ENCODE measurements at places on chromosomes 5 and 9.

- DNase-seq = no peak
Observed at GRCh38 chr9:79334001-79334400, 237.8 kb upstream of the TLE4 start.

DNA sequence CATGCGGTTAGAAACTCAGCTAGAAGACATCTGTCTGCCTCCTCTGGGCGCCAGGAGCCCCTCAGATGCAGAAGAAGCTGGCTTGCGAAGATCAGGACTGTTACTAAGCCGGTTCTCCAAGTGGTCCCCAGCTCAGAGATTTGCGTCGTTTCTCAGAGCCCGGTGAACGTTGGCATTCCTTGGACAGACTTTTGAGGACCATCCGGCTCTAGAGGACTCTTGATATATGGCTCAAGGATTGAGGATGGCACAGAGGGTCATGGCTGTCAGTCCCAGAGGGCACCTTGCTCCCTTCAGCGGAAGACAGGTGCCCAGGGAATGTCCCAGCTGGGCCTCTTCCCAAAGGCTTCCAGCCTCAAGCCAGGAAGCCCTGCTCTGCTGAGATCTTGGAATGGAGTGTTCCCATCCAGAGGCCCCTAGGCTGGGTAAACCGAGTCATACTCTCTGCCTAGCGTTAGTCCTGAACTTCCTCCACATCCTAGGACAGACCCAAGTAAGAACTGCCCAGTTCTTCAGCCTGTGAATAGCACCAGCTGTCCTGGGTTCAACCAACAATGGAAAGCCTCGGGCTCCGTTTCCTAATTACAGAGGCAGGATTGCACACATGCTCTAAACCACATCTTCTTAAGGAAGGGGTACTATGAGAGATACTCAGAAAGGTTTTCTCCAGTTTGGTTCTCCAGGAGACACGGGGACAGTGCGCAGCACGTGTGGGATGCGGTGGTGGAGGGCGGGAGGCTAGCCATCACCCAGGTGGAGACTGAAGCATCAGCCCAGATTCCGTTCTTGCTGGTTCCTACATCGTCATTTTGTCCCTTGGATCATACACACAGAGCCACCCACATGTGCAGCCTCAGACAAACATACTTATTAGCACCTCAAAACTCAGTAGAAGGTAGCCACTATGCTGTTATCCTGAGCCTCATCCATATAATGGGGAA is 51.4 kb downstream of the ZNF354C start:
- no peak for DNase-seq

GRCh38 chr5:125190232-125191087 is 444.0 kb upstream of the ZNF608 start:
- no peak for DNase-seq

DNA sequence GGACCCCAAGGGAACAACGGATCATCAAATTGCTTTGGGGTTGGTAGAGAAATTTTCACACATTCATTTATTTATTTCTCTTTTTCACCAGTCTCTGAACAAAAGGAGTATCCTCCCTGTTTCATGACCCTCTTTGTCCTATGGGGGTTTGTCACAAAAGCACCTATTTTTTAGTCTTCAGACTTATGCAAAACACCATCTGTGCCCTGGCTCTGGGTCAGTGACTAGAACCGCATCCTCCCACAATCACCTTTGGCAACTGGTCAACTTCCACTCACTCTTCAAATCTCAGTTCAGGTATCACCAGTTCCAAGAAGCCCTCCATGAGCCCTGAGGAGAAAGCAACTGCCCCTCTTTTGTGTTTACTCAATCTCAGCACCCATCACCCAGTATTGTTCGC is 395.7 kb downstream of the CDK5RAP2 start:
- no peak for DNase-seq

DNA sequence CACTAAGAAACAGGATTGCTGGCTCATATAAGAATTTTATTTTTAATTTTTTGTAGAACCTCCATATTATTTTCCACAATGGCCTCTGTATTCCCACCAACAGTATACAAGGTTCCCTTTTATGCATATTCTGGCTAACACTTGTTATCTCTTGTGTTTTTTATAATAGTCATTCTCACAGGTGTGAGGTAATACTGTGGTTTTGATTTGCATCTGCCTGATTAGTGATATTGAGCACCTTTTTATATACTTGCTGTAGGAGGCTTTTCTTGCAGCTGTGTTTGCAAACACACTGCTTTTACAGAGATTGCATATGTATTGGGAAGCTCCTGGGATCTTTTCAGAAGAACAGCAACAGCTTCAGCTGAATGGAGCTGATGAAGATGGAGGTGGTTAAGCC is 164.8 kb downstream of the DEPDC1B start:
- no peak for DNase-seq

GRCh38 chr9:3824581-3824980 is 298.8 kb upstream of the RFX3 start:
- no peak for DNase-seq

DNA sequence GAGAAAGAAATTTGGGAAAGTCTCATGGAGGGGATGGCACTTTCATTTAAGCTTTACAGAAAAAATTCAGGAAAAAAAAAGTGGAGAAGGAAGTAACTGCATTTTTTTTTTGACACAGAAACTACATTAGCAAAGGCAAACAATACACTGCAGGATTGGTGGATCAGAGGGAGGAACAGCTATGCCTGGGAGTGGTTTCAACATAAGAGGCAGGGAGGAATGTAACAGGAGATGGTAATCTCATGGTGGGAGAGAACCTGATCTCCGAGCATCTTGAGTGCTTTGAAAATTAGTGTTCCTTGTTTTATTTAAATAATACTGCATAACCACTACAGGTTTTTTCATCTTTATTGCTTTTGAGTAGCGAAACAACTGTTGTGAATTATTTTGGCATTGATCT is 249.4 kb downstream of the FAM170A start:
- DNase-seq = no peak

DNA sequence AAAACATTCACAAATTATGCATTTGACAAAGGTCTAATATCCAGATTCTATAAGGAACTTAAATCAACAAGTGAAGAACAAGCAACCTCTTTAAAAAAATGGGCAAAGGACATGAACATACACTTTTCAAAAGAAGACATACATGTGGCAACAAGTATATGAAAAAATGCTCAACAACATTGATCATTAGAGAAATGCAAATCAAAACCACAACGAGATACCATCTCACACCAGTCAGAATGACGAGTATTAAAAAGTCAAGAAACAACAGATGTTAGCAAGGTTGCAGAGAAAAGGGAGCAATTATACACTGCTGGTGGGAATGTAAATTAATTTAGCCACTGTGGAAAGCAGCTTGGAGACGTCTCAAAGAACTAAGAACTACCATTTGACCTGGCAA is 38.9 kb upstream of the TNFSF15 start:
- DNase-seq = no peak

- peak; percentile 54 for DNase-seq
Observed at GRCh38 chr5:72065751-72066255, 41.5 kb upstream of the MAP1B start.

GRCh38 chr5:11443831-11444230 is 460.4 kb downstream of the CTNND2 start:
- no peak for DNase-seq

- DNase-seq = no peak
Observed at GRCh38 chr9:32500768-32501167, 25.2 kb downstream of the RIGI start.

GRCh38 chr5:56482363-56482762 is 249.2 kb upstream of the ANKRD55 start:
- no peak for DNase-seq

GRCh38 chr5:82312373-82312856 is 34.3 kb upstream of the RPS23 start:
- DNase-seq = peak; percentile 53

- no peak for DNase-seq
Observed at GRCh38 chr5:179115845-179116524, 55.8 kb downstream of the ZNF354C start.

GRCh38 chr9:9124616-9125015 is 1325.0 kb upstream of the DMAC1 start:
- no peak for DNase-seq

DNA sequence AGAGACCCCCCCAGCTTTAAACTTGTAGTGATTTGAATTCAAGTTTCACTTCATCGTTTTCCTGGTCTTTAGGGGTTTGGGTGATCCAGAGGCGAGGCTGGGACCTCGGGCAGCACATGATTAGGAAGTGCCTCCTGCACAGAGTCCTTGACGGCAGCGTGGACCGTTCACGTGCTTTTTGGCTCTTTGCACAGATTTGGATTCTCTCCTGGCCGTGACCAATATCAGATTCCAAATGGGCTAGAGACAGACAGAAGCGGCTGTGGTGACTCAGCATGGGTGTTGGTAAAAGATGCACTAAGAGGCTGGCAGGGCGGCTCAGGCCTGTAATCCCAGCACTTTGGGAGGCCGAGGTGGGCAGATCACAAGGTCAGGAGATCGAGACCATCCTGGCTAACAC is 117.2 kb upstream of the CACNA1B start:
- DNase-seq = no peak
